ENCODE measurements at places on chromosomes 5 and 9. TPM values are rescaled to one million over a fixed set of nuclear protein-coding genes. Genes with fewer than 3 reads are reported as not detected.

GRCh38 chr5:143019614-143020515 lies 249.7 kb downstream of the ARHGAP26 start:
- DNase-seq = no peak

GRCh38 chr5:132469380-132470009 lies 21.1 kb downstream of the IRF1 start:
- no peak for DNase-seq

DNA sequence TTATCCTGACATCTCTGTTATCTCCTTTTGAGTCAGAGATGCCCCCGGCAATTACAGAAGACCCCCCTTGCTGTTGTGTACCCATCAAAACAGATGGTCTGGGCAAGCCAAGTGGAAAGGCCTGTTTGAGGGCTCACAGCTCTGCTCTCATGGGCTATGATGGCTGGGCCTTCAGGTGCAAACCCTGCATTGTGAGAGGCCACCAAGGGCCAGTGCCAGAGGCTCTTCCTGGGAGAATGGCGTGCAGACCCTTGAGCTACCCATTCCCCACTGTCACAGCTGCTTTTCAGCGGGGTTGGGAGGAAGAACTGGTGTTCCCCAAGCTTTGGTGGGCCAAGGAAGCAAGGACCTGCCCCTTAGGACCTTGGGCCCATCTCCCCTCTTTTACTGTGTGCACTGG lies 174.7 kb upstream of the PPP1R26 start:
- no peak for DNase-seq

- no peak for DNase-seq
These were observed 77.6 kb downstream of the CACNA1B start for GRCh38 chr9:137955224-137955570.

DNA sequence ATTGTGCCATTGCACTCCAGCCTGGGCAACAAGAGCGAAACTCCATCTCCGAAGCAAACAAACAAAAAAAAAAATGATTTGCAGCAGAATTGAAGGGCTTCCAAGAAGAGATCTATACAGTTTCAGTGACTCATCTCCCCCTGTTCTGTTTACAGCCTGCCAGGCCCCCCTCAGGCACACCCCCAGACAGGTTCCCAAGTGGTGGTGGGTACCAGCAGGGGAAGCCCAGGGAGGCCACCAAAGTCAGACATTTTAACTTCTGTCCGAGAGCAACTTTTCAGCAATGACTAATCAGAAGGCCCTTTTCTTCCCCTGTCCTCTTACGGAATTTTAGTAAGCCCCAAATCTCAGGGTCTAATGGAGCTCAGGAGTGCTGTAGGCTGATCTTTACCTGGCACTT lies 98.7 kb downstream of the PAX5 start:
- no peak for DNase-seq

GRCh38 chr5:125659316-125660023 lies 763.7 kb upstream of the GRAMD2B start:
- no peak for DNase-seq

DNA sequence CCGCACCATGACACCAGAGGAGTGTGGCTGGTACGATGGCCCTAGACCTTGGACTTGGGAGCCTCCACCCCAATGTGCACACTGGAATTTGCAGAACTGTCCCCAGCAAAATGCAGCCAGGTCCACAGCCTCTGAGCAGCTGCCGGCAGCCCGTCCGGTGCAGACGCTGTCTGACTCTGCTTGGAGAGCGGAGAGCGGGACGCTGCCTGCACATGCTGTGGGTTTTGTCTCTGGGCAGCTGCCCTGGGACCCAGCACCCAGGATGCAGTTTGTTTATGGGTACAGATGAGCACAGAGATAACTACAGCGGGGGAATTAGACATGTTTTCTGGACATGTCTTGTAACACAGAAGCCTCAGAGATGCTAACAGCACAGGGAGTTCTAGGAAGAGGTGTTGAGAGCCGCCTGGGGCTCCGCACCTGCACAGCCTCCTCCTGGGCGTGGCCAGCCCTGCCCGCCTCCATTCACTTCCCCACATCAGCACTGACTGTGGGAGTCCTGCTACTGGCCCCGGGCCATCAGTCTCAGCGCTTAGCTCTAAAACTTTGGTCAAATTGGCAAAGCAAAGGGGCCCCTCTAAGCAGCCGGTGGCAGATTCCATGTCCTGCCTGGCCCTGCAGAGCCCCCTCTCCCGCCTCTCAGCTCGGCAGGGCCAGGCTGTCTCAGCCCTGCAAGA lies 159.6 kb downstream of the IRX2 start:
- DNase-seq = no peak

GRCh38 chr9:124188331-124189110 lies 69.2 kb upstream of the NEK6 start:
- DNase-seq = no peak

DNA sequence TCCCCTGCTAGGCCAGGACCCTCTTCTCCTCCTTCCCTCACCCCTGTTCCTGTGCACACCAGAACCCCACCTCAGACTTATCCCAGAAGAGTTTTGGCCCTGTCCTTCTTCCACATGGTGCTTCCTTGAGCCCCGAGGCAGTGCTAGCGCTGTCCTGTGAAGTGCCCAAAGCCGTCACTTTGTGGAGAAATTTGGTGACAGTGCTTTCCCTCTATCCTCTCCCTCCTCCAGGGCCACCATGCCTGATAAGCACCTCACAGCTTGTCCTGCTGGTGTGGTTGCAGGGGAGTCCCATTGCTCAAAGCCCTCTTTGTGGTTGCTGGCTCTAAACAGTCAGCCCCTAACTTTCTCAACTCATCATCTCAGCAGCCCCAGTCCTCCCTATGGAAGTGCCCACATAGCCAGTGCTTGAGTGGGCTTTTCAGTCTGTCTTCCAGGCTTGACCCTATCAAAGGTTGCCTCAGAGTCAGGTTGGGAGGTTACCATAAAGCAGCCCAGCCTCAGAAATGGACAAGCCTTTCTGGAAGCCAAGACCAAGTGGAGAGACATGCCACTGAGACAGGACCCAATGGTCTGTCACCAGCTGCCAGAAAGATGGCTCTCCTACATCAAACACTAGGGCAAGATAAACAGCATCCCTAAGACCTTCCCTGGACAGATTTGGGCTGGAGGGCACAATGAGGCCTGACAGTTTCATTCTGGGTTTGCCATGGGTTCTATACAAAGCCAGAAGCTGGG lies 18.0 kb downstream of the IGIP start:
- DNase-seq = no peak

DNA sequence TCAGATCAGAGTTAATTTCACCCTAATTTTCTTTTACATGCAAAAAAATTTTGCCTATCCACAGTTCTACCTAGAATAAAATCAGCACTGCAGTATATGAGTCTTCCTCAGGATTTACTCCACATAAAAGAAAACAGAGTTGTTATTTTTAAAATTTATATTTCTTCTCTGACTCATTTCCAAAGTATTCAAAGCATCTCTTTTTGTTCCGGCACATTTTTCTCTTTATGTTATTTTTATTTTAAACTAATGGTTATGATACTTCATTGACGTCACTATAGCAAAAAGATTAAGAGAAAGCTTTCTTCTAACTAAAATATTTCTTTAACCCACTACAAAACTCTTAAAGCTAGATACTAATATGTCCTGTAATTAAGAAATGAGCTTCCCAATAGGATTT lies 590.4 kb downstream of the PRELID2 start:
- no peak for DNase-seq

GRCh38 chr5:72179816-72180440 lies 72.7 kb downstream of the MAP1B start:
- DNase-seq = no peak

- no peak for DNase-seq
These were observed 71.3 kb downstream of the COL5A1 start for GRCh38 chr9:134712926-134713325.

ZFP2 gene
- 0.44 TPM for total RNA-seq
